NCI-H82 (cell line): ENCODE measurements at places on chromosomes 13 and 19.

DNA sequence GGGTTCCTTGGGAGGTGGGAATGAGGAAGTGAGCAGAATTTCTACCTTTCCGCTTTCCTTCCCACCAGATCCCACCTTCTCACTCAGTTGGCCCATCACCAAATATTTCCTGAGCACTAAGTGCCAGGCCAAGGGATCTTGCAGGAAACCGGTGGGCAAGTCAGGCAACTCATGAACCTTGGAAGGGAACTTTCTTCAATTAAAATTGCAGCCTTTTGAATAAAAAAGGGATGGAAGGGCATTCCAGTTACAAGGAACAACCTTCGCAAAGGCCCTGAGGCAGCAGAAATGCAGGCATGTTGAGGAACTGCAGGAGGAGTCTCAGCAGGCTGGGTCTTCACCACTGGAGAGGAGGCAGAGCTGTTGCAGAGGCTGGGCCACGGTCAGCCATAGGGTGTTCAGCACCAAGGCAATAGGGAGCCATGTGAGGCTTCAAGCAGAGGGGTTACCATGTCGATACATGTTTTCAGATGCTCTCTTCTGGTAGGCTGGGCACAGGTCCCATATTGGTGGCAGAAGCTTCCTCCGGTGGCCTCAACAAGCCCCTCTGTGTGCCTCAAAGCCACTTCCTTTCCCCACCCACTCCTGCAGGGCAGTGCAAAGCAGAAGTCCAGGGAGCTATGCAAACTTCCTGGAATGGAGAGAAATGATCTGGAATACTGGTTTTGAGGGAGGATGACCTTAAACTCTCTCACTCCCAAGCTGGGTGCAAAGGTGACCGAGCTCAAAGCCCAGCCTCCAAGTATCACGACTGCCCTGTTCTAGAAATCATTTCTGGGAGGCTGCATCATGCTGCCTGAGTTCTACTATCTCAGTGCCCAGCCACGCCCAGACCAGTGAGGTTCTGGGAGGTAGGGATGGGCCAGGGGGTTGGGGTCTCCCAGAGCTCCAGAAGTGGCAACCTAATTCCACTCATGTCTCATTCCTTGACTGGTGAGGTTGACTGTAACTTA, at the start of gene FUT6:
Gene FUT6 (minus strand): TSS at position 638 of the 953 bp plus-strand sequence. CDS start 7,135 bp downstream, outside the sequence.
- no peak for DNase-seq

DNA sequence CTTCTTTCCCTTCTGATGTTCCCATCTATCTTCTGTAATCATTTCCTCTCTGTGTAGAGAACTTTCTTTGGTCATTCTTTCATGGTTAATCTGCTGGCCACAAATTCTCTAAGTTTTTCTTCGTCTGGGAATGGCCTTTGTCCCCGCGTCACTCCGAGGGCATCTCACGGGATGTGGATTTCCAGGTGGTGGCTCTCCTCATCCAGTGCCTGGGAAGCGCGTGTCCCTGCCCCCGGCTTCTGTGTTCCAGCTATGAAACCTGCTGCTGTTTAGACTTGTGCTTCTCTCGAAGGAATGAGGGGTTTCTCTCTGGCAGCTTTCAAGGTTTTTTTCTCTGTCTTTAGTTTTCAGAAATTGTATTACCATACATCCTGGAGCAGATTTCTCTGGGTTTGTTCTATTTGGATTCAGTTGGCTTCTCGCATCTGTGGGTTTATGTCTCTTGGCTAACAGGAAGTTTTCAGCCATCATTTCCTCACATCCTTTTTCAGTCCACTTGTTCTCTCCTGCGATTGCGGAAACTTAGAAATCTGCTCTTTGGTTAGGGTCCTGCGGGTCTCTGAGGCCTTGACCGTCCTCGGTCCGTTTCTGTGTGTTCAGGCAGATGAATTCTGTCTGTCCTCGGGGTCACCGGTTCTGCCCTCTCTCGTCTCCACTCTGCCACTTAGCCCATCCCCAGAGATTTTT, 36.9 kb upstream of the DCUN1D2 start:
- no peak for DNase-seq

GRCh38 chr19:3287814-3288213, 63.4 kb downstream of the CELF5 start:
- no peak for DNase-seq

GRCh38 chr13:72537395-72537780, 190.0 kb downstream of the MZT1 start:
- no peak for DNase-seq

GRCh38 chr19:54179921-54180461, 7.0 kb upstream of the TMC4 start:
- peak; percentile 84 for DNase-seq

GRCh38 chr19:46116121-46116520, 8.4 kb downstream of the IGFL3 start:
- DNase-seq: no peak

DNA sequence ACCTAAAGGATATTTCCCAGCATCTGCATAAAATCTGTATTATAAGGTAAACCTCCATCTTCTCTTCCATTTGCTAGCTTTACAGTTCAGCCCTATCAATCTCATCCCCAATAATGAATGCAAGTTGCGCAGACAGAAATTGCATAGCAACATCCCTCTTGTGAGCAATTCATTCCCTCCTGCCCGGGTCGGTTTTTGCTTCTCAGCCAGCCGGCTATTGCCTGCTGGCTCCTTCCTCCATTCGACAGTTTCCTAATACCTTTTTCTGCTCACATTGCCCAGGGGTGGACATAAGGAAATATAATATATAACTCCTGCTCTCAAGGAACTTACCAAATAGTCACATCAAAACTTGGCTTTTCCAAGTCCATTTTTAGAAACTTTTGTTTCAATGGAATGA, 125.2 kb downstream of the FGF9 start:
- no peak for DNase-seq

- peak; percentile 49 for DNase-seq
Observed at GRCh38 chr13:66974174-66974573, 256.0 kb downstream of the PCDH9 start.

DNA sequence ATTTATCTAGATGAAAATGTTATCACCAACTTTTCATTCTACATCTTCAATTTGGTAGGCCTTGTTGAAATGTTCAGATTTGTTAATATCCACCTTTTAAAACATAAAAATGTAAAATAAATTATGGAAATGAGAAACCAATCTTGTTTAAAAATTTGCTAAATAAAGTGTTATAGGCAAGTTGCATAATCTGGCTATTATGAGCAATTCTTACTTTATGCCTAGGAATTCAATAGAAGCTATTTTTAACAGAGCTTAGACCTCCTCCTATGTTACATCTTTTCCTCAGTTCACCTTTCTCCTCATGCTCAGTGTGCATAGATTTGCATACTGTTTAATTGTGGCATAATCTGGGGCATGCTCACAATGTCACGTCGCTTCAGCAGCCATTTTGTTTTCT, 87.9 kb upstream of the POSTN start:
- DNase-seq: no peak

GRCh38 chr19:10061717-10062310, 24.3 kb upstream of the SHFL start:
- DNase-seq: no peak

GRCh38 chr19:4357095-4357797, 13.9 kb downstream of the MPND start:
- no peak for DNase-seq
